ENCODE measurements at places on chromosomes 4 and X.

GRCh38 chrX:84189125-84189524, 1.1 kb upstream of the RPS6KA6 start:
- DNase-seq = no peak

DNA sequence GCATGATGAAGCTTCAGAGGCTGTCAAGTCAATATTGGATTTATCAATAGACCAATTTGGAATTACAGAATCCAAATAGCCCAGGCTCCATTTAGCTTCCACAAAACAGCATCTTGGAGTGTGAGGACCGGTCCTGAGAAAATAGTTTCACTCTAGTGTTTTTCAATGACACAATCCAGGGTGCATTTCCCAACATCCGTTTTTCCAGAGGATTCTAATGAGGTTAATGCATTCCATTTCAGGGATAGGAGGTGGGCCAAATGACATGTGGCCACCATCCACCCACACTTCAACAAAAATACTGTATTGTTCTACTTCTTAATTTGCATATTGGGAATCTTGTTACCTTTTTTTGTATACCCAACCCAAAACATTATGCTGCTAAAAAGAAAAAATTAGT, 229.8 kb upstream of the LDB2 start:
- DNase-seq = no peak

- DNase-seq = no peak
These were observed 362 bp downstream of the NCAPG start for GRCh38 chr4:17811078-17811603.

- no peak for DNase-seq
These were observed 5.9 kb upstream of the HSD17B10 start for GRCh38 chrX:53440101-53440500.

GRCh38 chrX:40414335-40414734, 166.4 kb upstream of the ATP6AP2 start:
- DNase-seq = no peak

DNA sequence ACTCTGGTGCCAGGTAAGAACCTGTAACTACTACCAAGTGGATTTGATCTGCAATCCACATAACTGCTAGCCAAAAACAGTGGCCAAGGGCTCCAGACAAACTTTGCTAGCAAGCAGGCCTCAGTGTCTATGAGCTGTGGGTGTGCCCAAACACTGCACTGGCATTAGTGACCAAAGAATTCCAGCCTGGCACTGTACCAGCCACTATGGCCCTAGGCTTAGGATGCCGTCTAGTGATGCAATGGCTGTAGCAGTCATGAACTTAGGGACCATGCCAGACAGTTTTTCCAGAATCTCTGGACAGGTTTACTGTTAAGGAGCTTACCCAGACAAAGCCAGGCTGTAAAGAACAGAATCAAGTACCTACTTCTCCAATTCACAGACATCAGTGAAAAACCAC, 33.7 kb upstream of the PRR27 start:
- DNase-seq = no peak

- DNase-seq = no peak
These were observed 16.3 kb downstream of the PTTG2 start for GRCh38 chr4:37976507-37976906.
